ENCODE measurements at places on chromosomes 16 and 17. TPM values are rescaled to one million over a fixed set of nuclear protein-coding genes. Genes with fewer than 3 reads are reported as not detected.

Gene VAT1L
- total RNA-seq, result not detected

Gene SHPK
- total RNA-seq, result 8.5 TPM

Gene MYH3
- total RNA-seq, result 3.2 TPM

Gene CD300E
- not detected for total RNA-seq

Gene TP53TG3E
- total RNA-seq, result not detected

Gene KRTAP4-3
- total RNA-seq, result not detected

Gene CCL7
- total RNA-seq, result not detected

Gene C17orf107
- total RNA-seq, result 0.78 TPM

Gene PDE6G
- total RNA-seq, result 0.83 TPM

DNA sequence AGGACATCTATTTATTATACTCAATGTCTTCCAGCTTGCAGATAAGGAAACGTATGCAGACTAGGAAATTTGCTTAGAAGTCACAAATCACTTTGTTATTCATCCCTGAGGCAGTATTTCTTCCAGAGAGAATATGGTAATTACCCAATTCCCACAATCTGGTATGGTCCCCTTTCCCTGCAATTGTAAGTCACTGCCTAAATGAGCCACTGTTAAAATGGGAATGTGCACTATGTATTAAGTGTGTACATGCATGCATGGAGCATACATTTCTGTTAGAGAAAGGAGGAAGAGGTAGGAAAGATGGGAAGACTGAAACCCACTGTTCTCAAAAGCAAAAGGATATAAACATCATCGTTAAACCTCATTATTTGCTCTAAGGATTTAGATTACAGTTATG, 10.0 kb downstream of the NUFIP2 start:
- no peak for DNase-seq

DNA sequence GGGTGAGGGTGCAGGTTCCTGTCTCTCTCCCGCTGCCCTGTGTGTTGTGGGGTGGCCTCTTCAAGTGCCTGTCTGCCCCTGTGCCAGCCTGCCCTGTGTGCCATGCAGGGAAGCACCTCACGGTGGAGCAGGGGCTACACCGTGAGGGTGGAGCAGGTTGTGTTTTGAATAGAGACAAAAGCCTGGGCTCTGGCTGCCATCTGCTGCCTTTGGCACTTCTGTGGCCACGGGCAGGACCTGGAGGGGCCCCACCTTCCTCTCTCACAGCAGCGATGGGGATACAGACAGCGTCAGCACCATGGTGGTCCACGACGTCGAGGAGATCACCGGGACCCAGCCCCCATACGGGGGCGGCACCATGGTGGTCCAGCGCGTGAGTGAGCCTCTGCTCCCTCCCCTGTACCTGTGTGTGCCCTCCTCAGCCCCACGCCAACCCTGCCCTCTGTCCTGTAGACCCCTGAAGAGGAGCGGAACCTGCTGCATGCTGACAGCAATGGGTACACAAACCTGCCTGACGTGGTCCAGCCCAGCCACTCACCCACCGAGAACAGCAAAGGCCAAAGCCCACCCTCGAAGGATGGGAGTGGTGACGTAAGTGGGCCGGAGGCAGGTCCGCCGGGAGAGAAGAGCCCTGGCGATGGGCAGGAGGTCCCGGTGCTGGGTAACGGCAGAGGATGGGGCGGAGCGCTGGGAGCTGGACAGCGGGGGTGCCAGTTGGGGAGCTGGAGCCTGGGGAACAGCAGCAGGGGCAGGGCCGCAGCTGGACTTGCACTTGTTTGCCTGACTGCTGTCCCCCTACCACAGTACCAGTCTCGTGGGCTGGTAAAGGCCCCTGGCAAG, 5.4 kb upstream of the C17orf107 start:
- no peak for DNase-seq

- no peak for DNase-seq
These were observed 28.4 kb downstream of the MYH3 start for GRCh38 chr17:10628756-10629155.

DNA sequence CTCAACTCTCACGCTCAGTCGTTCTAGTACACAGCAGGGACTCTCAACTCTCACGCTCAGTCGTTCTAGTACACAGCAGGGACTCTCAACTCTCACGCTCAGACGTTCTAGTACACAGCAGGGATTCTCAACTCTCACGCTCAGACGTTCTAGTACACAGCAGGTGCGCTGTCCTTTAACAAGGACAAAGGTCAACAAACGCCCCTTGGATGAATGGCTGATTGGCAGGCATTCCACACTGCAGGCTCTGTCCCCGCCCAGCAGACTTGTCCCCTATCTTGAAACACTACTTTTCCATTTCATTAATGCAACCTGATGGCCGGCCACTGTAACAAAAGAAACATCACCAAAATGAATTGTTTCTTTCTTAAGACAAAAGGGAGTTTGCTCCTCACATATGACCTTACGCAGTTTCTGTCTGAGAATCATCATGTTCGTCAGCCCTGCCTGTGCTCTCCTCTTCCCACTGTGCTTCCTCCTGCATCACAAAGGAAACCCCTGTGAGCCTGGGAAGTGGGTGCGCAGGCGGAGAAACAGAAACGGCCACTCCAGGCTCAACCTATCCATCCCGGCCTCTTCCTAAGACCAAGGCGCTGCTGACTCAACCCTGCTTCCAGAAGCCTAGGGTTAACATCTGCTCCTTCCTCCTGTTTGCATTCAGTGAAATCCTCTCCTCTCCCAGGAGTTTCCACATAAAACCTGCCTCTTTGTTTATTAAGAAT, 59.8 kb downstream of the ANKRD11 start:
- DNase-seq, result no peak

GRCh38 chr16:56626685-56627084, 1.1 kb downstream of the MT1E start:
- DNase-seq, result no peak

GRCh38 chr17:13785981-13786598, 184.4 kb upstream of the HS3ST3A1 start:
- no peak for DNase-seq

GRCh38 chr16:73151225-73151624, 103.3 kb upstream of the ZFHX3 start:
- no peak for DNase-seq

DNA sequence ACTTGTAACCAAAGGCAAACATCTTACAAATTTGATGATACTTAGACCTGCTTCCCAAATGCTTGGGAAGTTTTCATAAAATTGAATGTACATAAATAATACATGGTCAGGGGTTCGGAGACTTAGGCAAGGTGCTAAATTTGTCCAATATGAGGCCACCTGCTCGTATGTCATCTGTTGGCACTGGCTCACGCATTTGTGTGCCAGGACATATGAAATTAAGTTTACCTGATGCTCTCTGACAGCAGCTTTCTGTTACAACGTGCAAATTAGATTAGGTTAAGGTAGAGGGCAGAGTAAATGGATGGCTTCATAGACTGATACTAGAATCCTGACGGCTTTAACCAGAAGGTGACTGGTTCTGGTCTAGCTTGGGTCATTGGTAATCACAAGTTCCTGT, 970.3 kb upstream of the RBFOX1 start:
- no peak for DNase-seq

GRCh38 chr17:31803494-31804213, 55.4 kb downstream of the COPRS start:
- no peak for DNase-seq

GRCh38 chr16:35565626-35566025, 2106.2 kb downstream of the TP53TG3F start:
- DNase-seq, result no peak

DNA sequence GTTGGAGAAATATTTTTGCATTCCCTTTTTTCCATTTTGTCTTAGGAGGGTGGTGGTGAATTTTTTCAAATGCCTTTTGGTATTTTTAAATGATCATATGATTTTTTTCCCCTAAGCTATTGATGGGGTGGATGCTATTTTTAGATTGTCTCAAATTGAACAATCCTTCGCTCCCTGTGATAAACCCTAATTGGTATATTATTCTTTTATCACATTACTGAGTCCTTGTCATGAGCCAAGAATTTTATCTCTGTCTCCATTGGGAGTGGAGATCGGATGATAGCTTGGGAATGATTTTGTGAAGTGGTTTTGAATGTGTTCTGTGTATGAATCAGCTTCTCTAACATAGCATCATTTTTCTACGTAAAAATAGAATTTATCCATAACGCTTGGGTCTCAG, 15.4 kb downstream of the NECAB2 start:
- no peak for DNase-seq

GRCh38 chr16:86662195-86662594, 83.8 kb downstream of the FOXL1 start:
- DNase-seq, result no peak

GRCh38 chr17:60036796-60037677, 41.7 kb downstream of the HEATR6 start:
- DNase-seq, result no peak

- DNase-seq, result no peak
These were observed 255.3 kb downstream of the CPPED1 start for GRCh38 chr16:12548270-12548983.

DNA sequence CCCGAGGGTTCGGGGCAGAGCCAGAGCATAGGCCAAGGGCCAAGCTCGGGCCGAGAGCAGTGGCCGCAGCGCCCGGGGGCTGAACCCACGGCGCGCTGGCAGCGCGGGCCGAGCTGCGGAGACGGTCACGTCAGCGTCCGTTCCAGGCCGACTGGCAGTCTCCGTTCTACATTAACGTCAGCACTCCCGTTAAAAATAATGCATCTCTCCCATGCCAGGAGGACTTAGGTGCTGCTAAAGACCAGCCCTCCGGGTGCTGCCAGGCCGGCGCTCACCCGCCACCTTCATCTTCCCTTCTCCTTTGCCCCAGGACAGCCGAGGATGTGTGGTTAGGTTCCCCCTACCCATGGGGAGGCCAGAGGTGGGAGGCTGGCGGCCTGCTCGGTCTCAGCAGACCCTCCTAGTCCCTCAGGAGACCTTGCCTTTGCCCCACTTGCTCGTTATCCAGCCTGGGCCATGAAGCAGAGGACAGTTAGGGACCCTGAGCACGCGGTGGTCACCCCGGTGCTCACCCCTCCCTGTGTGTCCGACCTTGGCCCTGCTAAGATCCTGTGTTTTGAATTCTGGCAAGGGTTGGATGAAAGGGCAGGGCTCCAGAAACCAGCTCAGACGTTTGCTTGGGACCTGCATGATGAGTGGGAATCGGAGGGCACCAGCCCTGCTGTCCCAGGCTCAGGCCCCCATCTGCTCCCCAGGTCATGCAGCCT, 572 bp downstream of the MPG start:
- no peak for DNase-seq

- no peak for DNase-seq
These were observed 2.1 kb downstream of the PRKCA start for GRCh38 chr17:66304304-66305174.

DNA sequence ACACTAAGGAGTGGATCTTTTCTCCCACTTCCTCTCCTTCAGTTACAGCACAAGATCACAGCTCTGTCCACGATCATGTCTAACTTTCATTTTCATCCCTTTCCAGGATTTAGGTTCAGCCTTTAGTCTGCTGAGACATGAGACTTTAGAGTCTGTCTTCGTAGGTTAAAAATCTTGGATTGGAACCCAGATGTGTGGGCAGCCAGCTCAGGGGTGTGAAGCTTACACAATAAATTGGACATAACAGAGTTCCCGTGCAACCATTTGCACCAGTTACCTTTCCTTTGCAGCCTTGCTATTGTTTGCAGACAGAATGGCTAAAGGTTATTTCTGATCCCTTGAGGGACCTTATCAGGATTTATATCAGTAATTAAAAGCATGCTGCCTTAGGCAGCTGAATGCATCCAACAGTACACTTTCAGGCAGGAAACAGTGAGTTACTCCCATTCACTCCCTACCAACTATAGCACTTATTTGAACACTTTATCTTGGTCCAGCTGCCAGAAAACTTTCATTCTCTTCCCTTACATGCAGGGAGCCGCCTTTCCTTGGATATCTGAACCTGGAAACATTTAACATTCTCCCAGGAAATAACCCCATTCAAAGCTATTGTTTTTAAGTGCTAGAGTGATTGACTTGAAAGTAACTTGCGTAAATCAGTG, 87.3 kb downstream of the TMEM100 start:
- no peak for DNase-seq

DNA sequence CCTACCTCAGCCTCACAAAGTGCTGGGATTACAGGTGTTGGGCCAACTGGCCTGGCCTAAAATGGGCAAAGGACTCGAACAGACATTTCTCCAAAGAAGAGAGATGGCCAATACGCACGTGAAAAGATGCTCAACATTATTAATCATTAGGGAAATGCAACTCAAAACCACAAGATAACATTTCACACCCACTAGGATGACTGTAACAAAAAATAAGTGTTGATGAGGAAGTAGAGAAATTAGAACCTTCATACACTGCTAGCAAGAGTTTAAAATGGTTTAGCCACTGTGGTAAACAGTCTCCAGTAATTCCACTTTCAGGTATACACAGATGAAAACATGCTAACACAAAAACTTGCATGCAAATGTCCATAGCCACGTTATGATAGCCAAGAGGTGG, 5.7 kb downstream of the TMED6 start:
- DNase-seq, result no peak

DNA sequence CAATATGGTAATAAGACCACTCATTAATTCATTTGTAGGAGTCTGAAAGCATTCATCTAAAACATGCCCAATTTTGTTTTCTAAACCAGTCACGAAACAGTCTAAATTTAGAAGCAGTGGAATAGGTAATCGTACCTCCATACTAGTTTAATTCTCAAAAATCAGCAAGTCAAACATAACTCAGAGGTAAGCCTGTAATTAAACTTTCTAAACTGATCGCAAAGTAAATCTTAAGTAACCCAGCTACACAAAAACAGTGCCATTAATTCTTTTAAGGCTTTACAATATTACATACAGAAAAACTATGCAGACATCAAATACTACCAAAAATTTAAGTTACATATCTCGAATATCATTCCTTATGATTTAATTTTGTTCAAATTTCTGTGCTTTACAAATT, 31.4 kb downstream of the YWHAE start:
- DNase-seq, result no peak

- DNase-seq, result no peak
These were observed 204.5 kb upstream of the ASIC2 start for GRCh38 chr17:33497623-33498022.

- DNase-seq, result no peak
These were observed 9.3 kb upstream of the CYB561 start for GRCh38 chr17:63455417-63455816.

- DNase-seq, result no peak
These were observed 1879.9 kb downstream of the TP53TG3F start for GRCh38 chr16:35339337-35339736.

- DNase-seq, result no peak
These were observed 79.1 kb downstream of the GRIN2A start for GRCh38 chr16:10103118-10103517.

DNA sequence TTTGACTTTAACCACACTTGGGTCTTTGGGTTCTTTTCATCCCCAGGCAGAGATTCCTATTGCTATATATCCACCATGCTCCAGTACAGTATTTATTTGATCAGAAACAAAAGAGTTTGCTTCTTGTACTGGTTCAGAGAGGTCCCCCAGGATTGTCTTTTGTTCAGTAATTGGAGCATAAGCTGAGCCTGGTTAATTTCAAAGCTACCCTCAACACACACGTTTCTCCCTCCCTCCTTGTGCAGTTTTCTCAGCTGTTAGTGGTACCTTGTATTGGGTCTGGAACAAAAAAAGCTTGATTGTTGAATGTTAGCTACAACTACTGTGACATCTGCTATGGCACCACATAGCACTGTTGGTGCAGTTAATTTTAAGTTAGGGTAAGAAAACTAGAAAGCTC, 50.0 kb downstream of the NUP93 start:
- DNase-seq, result no peak

Measured in osteocyte (in vitro differentiated cells).